LHCN-M2 (cell line): ENCODE measurements at places on chromosomes 7 and 10. TPM values are rescaled to one million over a fixed set of nuclear protein-coding genes. Genes with fewer than 3 reads are reported as not detected.

- DNase-seq: no peak
These were observed 164.0 kb upstream of the NRP1 start for GRCh38 chr10:33498391-33498891.

The TRIM74 gene
- not detected in 2 replicates for total RNA-seq

DNA sequence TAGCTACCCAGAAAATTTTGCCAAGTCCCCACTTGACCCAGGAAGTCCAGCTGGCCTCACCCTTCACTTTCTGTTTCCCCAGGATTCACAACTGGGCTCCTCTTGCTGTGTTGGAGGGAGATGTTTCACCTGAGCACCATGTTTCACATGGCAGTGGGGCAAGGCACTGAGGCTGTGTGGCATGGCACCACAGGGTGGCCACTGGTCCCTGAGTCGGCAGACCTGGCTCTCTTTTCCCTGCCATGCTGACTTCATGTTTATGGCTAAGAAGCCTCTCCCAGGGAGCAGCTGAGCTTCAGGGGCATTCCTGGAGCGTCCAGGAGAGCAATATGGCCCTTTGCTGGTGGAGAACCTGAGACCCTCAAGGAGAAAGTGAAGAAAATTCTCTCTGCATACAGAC is 266.9 kb downstream of the RPS24 start:
- DNase-seq: no peak

- no peak for DNase-seq
These were observed 21.7 kb upstream of the UCN3 start for GRCh38 chr10:5343092-5343491.

GRCh38 chr7:830069-830468 is 2.2 kb upstream of the SUN1 start:
- no peak for DNase-seq

GRCh38 chr10:73786512-73786885 is 1.1 kb downstream of the ZSWIM8 start:
- no peak for DNase-seq

- peak; percentile 49 for DNase-seq
These were observed 6.5 kb downstream of the TSPAN14 start for GRCh38 chr10:80460399-80461207.

- DNase-seq: peak; percentile 84
These were observed 45.2 kb upstream of the SPOCK2 start for GRCh38 chr10:72133517-72133916.

DNA sequence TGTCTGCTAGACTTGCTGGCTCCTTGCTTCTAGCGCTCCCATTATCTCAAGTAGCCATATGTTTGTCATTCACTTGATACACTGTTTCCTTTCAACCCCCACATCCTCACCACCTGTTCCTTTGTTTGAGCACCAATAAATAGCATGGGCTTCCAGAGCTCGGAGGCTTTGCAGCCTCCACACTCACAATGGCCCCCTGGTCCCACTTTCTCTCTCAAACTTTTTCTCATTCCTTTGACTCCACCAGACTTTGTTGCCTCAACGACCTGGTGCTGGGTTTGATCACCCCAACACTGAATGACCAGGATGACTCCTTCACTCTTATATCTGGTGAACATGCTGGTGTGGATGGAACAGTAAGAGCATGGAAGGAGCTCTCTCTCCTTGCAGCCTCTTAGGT is 114.5 kb upstream of the TRIM24 start:
- no peak for DNase-seq

DNA sequence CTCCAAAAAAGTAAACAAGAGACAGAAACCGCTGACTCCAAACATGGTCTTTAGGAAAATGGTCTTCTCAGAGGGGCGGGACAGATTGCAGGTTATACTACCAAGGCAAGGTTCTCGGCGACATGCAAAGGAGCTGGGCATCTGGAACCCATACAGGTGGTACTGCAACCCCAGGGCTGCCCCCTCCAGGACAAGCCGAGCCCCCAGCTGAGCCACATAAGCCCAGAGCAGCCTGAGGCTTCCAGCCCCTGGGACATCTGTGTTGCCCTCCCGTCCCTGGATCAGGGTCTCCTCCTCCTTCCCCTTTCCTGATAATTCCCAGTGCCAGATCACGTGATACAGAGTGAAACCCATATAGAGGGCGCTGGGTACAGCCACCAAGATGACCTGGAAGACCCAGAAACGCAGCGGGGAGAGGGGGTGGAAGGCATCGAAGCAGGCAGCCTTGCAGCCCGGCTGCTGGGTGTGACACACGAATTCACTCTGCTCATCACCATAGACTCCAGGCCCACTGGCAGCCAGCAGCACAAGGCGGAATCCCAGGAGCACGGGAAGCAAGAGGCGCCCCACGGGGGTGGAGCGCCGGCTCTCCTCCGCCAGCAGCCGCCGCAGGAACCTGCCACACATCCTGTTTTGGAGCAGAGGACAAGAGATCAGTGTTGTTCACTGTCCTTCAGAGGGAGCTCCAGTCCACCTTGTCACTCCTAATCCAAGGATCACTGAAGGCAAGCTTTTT is at the start of gene GJC3:
Gene GJC3 (minus strand): TSS at position 627 of the 736 bp plus-strand sequence. CDS start 0 bp downstream, at position 627.
- DNase-seq: peak; percentile 62

DNA sequence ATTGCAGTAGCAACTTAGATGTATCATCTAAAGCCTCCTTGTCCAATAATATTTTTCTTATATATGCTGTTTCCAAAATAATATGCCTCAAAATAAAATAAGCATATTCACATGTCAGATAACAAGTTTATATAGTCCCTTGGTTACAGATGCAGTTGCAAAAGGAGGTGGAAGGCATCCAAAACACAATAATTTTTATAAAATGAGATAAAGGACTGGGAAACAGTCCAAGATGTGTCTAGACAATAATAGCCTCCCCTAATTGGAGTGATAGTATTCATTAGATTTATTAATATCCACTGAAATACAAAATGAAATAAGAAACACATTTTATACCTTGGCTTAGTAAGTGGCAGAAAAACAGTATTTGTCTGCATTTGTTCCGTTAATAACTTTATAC is 30.3 kb downstream of the BCAP29 start:
- no peak for DNase-seq

DNA sequence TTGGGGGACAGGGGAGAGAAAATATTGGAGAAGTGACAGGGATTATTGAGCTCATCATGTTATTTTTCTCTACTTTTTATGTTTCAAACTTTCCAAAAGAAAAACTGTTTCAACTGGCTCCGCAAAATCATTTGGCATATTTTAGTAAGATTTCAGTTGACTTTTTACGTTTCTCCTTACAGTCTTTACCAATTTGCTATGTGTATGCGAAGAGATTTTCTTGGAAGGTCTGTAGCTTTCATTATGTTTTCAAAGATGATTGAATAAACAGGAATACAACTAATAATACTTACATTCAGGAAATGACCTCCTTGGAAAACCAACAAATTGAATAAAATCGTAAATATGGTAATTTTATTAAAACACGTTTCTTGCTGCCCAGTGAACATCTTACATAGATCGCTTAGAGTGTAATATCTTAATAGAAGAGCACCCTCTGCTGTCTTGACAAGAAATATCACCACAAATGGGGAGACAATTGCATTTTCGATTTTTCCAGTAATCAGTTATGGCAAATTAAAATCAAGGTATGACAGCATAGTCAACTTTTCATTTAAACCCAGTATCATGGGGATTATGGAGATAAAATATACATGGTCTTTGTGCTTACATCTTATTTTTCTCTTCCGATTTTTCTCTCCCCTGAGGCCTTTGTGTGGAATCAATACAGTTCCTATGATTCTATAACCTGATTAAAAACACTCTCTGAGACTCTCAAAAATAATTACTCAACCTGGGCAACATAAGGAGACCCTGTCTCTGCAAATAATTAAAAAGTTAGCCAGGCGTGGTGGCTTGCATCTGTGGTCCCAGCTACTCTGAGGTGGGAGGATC is 43.1 kb downstream of the MBL2 start:
- peak; percentile 40 for DNase-seq

The SLC16A9 gene
- total RNA-seq: 0.80 and 0.90 TPM in 2 replicates
